ENCODE measurements at places on chromosomes 2 and 18. TPM values are rescaled to one million over a fixed set of nuclear protein-coding genes. Genes with fewer than 3 reads are reported as not detected.
A peak's percentile ranks its signal among the peaks of the same experiment; 100 is the strongest.

- peaks cover 5% of the 10 kb centered on the region for H3K4me1 ChIP-seq
- no peak overlapping the region for H3K27ac ChIP-seq
- H3K4me3 ChIP-seq, result no peak overlapping the region
Measured at GRCh38 chr2:95278051-95278471, 3.8 kb downstream of the PROM2 start.

DNA sequence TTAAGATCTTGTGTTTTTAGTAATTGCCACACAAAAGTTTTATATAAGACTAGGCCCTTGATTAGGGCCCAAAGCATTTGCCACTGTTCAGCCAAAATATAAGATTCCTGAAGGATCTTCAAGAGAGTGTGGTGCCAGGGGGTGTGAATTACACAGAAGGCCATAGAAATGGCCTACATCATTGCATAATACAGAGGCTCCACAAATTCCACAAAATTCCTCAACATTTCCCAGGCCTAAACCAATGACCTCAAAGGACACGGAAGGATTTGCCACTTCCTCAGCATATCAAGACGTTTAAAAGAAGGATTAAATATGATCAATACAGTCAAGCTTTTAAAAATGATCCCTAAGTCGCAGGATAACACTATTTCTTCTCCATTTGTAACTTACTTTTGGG, 24.1 kb downstream of the COL6A3 start:
- H3K4me1 ChIP-seq, result peaks cover 40% of the 10 kb centered on the region
- peak overlapping the region; percentile 92 for H3K27ac ChIP-seq
- peak; percentile 30 for DNase-seq

DNA sequence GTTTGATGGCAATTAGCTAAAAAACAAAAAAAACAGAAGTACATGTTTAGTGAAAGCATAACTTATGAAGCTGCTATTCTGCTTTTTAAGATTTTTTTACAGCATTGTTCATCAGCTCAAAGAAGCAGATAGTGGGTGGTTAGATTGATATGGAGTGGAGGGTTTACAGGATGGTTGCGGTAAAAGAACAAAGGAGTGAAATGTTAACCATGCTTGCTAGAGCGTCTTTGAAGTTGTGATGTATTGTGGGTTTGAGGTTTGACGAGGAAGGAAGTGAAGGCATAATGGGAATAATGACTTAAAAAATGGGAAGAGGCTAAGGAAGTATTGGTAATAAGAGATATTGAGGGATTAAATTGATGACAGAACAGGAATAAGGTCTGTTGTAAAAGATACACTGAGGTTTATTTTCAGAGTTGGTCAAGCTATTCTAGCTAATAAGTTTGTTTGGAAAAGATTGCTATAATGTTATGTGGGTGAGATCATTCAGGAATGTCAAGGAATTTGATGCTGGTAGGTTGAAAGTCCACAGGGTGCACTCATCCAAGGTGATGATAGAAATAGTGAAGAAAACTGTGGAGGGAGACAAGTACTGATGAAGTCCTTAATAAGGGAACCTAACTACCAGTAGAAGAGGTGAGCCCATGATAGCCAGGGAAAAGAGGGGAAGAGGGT, 14.6 kb downstream of the SPOPL start:
- H3K27me3 ChIP-seq, result no peaks in the 10 kb centered on the region
- H3K4me1 ChIP-seq, result peaks cover 8% of the 10 kb centered on the region
- H3K36me3 ChIP-seq, result no peaks in the 10 kb centered on the region
- no peak overlapping the region for H3K4me3 ChIP-seq
- DNase-seq, result no peak
- no peak overlapping the region for H3K27ac ChIP-seq

DNA sequence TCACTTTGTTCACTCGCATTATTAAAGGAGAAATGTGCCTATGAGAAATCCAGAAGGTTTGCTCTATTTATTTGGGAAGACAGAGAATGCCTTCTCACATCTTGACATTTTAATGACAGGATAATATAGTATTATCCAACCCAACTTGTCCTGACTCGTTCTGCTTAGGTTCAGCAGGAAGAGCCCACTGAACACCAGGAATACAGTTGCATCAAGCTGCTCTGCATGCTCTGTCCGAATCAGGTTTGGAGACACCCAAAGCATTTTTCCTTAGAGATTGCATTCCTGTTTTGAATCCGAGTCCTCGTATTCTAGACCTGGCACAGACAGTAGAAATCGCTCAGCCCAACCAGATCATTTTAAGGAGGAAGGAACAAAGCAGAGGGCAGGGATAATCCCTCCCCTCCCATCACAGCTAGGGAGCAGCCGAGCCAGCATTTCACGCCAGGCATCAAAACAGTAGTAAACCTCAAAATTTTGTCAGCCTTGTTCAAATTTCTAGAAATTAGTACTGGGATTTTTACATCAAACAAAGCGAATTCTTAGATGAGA, 837.4 kb upstream of the ID2 start:
- H3K36me3 ChIP-seq, result no peaks in the 10 kb centered on the region
- peaks cover 30% of the 10 kb centered on the region for H3K4me1 ChIP-seq
- DNase-seq, result no peak

- H3K4me3 ChIP-seq, result no peak overlapping the region
- peaks cover 3% of the 10 kb centered on the region for H3K27me3 ChIP-seq
- no peaks in the 10 kb centered on the region for H3K4me1 ChIP-seq
Measured at GRCh38 chr2:29215739-29216608, 100.8 kb downstream of the CLIP4 start.

- no peak overlapping the region for H3K4me3 ChIP-seq
- no peaks in the 10 kb centered on the region for H3K4me1 ChIP-seq
- H3K27me3 ChIP-seq, result no peaks in the 10 kb centered on the region
- no peaks in the 10 kb centered on the region for H3K36me3 ChIP-seq
- no peak overlapping the region for H3K27ac ChIP-seq
Measured at GRCh38 chr2:134630504-134631159, 88.2 kb downstream of the TMEM163 start.

GRCh38 chr2:883803-884748, 66.6 kb upstream of the SNTG2 start:
- no peak for DNase-seq
- H3K4me1 ChIP-seq, result peaks cover 3% of the 10 kb centered on the region
- H3K36me3 ChIP-seq, result no peaks in the 10 kb centered on the region
- H3K27me3 ChIP-seq, result peaks cover 30% of the 10 kb centered on the region

- no peaks in the 10 kb centered on the region for H3K4me1 ChIP-seq
- no peak overlapping the region for H3K4me3 ChIP-seq
- no peak for DNase-seq
Measured at GRCh38 chr18:34510926-34511325, 199.2 kb upstream of the DTNA start.

GRCh38 chr2:138724327-138724726, 55.9 kb downstream of the NXPH2 start:
- no peaks in the 10 kb centered on the region for H3K36me3 ChIP-seq
- no peak overlapping the region for H3K27ac ChIP-seq
- H3K27me3 ChIP-seq, result no peaks in the 10 kb centered on the region

DNA sequence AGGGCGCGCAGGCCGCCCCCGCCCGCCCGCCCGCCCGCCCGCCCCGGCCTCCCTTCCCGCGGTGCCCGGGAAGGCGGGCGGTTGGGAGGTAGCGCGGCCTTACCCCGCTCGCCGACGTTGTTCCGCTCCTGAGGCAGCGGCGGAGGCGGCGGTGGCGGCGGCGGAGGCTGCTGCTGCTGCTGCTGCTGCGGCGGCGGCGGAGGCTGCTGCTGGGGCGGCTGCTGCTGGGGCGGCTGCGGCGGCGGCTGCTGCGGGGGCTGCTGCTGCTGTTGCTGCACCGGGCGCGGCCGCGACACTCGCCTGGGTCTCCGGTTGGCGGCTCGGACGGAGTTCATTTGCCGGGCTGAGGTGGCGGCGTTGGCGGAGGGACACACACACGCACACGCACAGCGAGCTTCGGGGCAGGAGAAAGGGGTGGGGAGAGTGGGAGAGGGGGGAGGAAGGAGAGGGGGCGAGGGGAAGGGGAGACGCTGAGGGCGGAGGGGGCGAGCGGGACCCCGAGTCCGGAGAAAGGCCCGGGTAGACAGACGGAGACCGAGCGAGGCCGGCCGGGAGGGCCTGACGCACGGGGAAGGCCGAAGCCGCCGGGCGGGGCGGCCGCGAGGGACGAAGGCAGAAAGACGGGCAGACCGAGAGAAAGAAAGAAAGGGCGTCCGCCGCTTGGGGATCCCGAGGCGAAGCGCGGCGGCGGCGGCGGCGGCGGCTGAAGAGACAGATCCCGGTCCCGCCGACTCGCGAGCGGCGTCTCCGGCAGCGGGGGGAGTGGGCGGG, 727 bp downstream of the FBXO11 start:
- H3K4me1 ChIP-seq, result peaks cover 8% of the 10 kb centered on the region
- peak overlapping the region; percentile 93 for H3K27ac ChIP-seq
- H3K36me3 ChIP-seq, result no peaks in the 10 kb centered on the region
- peak overlapping the region; percentile 90 for H3K4me3 ChIP-seq

ZNF804A gene
- total RNA-seq, result not detected

TXNDC9 gene
- 75.7 TPM for total RNA-seq

GRCh38 chr2:129793431-129793902, 186.0 kb upstream of the RAB6C start:
- H3K36me3 ChIP-seq, result no peaks in the 10 kb centered on the region
- H3K4me3 ChIP-seq, result no peak overlapping the region
- no peak overlapping the region for H3K27ac ChIP-seq
- no peak for DNase-seq
- no peaks in the 10 kb centered on the region for H3K27me3 ChIP-seq
- no peaks in the 10 kb centered on the region for H3K4me1 ChIP-seq

HOXD3 gene
- 2.1 TPM for total RNA-seq

RAB11FIP5 gene
- 59.0 TPM for total RNA-seq

GRCh38 chr2:68290901-68291300, 28.8 kb downstream of the CNRIP1 start:
- H3K27me3 ChIP-seq, result no peaks in the 10 kb centered on the region
- no peak overlapping the region for H3K4me3 ChIP-seq
- peaks cover 12% of the 10 kb centered on the region for H3K4me1 ChIP-seq
- DNase-seq, result no peak
- no peak overlapping the region for H3K27ac ChIP-seq
- H3K36me3 ChIP-seq, result no peaks in the 10 kb centered on the region

- no peak overlapping the region for H3K27ac ChIP-seq
- no peaks in the 10 kb centered on the region for H3K4me1 ChIP-seq
- no peaks in the 10 kb centered on the region for H3K27me3 ChIP-seq
Measured at GRCh38 chr2:38907743-38908562, 18.3 kb downstream of the ARHGEF33 start.

AQP12A gene
- not detected for total RNA-seq

KYNU gene
- total RNA-seq, result 10.9 TPM

GRCh38 chr18:44987371-44987770, 306.7 kb downstream of the SETBP1 start:
- H3K36me3 ChIP-seq, result no peaks in the 10 kb centered on the region
- peak overlapping the region; percentile 3 for H3K27ac ChIP-seq
- peaks cover 14% of the 10 kb centered on the region for H3K4me1 ChIP-seq

DNA sequence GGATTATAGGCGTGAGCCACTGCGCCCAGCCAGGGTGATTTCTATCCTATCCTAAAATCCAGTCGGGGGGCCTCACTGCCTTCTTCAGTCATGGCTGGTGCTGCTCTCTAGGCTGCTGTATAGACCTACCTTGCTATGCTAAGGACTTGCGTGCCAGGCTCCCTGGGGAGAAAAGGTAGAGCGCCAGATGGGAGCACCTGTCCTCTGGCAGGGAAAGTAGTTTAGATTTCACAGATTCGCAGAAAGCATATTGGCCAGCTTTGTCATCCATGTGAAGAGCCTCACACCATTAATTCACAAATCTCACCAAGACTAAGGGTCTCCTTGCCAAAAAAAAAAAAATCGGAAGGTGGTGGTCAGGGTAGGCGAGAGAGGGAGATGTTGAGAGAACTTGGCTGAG, 217.6 kb downstream of the ATAD2B start:
- H3K36me3 ChIP-seq, result no peaks in the 10 kb centered on the region
- H3K27me3 ChIP-seq, result no peaks in the 10 kb centered on the region
- no peak for DNase-seq
- H3K4me3 ChIP-seq, result no peak overlapping the region
- peaks cover 14% of the 10 kb centered on the region for H3K4me1 ChIP-seq

ICOS gene
- total RNA-seq, result not detected

DNA sequence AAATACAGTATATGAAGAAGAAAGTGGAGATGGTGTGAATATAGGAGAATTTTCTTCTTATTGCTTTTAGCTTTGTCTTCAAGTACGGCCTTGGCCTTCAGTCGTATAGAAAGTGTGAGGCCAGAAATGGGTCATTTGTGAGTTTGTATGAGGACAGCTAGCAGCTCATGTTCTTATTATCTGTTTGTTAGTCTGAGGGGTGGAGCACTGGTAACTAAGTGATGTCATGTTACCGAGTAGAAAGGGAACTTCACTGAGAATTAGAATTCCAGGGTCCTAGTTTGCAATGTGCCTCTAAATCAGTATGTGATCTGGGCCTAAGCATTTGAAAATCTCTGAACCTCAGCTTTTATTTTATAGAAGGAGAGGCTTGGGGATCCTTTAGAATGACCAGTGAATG, 588.6 kb downstream of the NRXN1 start:
- H3K36me3 ChIP-seq, result no peaks in the 10 kb centered on the region
- H3K4me3 ChIP-seq, result no peak overlapping the region
- H3K4me1 ChIP-seq, result no peaks in the 10 kb centered on the region
- no peak for DNase-seq

SLC23A3 gene
- total RNA-seq, result 1.4 TPM

DNA sequence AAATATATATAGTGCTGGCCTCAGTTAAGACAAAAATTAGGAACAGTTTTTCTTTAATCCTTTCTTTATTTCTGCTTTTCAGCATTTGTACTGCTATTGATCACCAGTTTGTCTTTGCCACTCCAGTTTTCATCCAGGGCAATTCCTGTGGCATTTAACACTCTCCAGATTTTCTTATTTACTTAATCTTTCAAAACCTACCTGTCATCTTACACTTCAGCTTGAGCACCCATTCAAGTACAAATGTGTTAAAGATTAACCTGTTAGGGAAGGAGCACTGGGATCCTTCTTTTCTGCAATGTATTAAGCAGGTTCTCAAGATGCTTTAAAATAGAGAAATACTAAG, 101.8 kb upstream of the SCN1A start:
- DNase-seq, result no peak
- no peaks in the 10 kb centered on the region for H3K27me3 ChIP-seq
- H3K27ac ChIP-seq, result no peak overlapping the region
- H3K36me3 ChIP-seq, result no peaks in the 10 kb centered on the region

- peaks cover 11% of the 10 kb centered on the region for H3K4me1 ChIP-seq
- peak; percentile 95 for DNase-seq
- H3K36me3 ChIP-seq, result no peaks in the 10 kb centered on the region
- peak within 1 kb of the TSS; percentile 67 for H3K27ac ChIP-seq
- H3K27me3 ChIP-seq, result no peaks in the 10 kb centered on the region
Measured at GRCh38 chr2:171522052-171522787, at the start of gene CYBRD1. Gene CYBRD1 (plus strand): TSS chr2:171522474. CDS start chr2:171522546, 72 bp downstream.

COBLL1 gene
- total RNA-seq, result 10.9 TPM

PLCL1 gene
- 3.2 TPM for total RNA-seq

DNA sequence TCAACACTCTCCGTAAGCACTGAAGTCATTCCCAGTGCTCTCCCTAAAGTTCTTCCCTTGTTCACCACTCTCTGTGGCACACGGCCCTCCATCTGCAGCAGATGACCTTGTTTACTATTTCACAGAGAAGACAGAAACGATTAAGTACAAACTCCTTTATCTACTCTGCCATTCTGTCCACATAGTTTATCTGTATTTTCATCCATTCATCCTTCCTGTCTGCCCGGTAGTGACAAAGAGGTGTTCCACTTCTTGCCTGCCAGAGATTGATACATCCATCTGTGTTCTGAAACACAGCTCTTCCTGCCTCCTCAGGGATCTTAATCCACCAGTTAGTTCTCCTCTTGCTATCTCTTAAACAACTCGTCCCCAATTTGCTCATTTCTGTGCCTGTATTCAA, 77.9 kb upstream of the CD226 start:
- no peaks in the 10 kb centered on the region for H3K27me3 ChIP-seq
- H3K36me3 ChIP-seq, result no peaks in the 10 kb centered on the region
- no peaks in the 10 kb centered on the region for H3K4me1 ChIP-seq
- H3K27ac ChIP-seq, result no peak overlapping the region

GRCh38 chr2:28348149-28348567, 44.5 kb upstream of the FOSL2 start:
- no peak overlapping the region for H3K27ac ChIP-seq
- H3K4me1 ChIP-seq, result peaks cover 4% of the 10 kb centered on the region
- DNase-seq, result peak; percentile 52

Data from osteoblast (primary cell).